Fibroblast of skin of left quadriceps (primary cell): ENCODE measurements at places on chromosomes 2 and 18.

DNA sequence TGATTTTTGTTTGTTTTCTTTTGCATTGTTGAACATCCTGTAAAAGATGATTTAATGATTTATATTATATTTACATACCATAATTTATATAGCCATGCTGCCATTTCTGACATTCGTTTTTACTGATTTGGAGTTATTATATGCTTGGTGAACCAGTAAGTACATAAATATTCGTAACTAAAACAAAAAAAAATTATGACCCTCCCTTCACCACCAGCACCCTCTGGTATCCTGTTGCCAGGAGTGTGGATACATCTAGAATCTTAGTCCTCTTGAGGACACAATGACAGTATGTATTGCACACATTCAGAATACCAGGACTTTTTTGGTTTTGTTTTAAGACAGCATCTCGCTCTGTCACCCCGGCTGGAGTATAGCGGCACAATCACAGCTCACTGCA, 43.9 kb upstream of the B3GNT7 start:
- DNase-seq, result no peak

GRCh38 chr2:73907840-73908452, 15.1 kb downstream of the ACTG2 start:
- DNase-seq, result peak; percentile 21

GRCh38 chr2:230870544-230871360, 6.0 kb downstream of the ITM2C start:
- DNase-seq, result no peak

GRCh38 chr2:26646986-26647672, 6.0 kb upstream of the CIB4 start:
- DNase-seq, result no peak

GRCh38 chr2:180246268-180246667, 239.2 kb upstream of the CWC22 start:
- no peak for DNase-seq

DNA sequence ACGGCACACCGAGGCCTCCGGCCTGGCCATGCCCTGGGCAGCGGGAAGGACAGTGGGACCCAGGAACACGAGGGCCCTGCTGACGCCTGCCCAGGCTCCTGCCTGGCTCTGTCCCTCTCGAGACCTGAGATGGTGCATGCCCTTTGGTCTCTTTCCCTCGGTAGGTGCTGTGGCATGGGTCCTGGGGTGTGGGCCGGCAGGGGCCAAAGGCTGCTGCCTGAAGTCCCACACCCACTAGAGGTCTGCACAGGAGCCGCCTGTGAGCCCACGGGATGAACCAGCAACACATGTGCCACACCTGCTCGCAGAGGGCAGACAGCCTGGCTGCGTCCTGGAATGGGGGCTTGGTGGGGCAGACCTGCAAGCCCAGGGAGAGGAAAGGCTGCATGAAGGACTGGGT, 73.3 kb downstream of the NDUFA10 start:
- DNase-seq, result no peak

GRCh38 chr2:191670076-191670475, 7.9 kb upstream of the NABP1 start:
- no peak for DNase-seq

GRCh38 chr2:217294818-217295217, 435.0 kb upstream of the TNP1 start:
- no peak for DNase-seq

GRCh38 chr18:10398571-10398970, 55.9 kb upstream of the APCDD1 start:
- DNase-seq, result no peak

GRCh38 chr2:27191070-27191829, 20.6 kb upstream of the ATRAID start:
- peak; percentile 43 for DNase-seq

- peak; percentile 51 for DNase-seq
These were observed 248.8 kb downstream of the RDH14 start for GRCh38 chr2:18311420-18312195.

GRCh38 chr2:185738679-185739472, at the start of gene FSIP2:
Gene FSIP2 (plus strand): TSS chr2:185738804. CDS start chr2:185738895, 91 bp downstream.
- DNase-seq, result peak; percentile 33

DNA sequence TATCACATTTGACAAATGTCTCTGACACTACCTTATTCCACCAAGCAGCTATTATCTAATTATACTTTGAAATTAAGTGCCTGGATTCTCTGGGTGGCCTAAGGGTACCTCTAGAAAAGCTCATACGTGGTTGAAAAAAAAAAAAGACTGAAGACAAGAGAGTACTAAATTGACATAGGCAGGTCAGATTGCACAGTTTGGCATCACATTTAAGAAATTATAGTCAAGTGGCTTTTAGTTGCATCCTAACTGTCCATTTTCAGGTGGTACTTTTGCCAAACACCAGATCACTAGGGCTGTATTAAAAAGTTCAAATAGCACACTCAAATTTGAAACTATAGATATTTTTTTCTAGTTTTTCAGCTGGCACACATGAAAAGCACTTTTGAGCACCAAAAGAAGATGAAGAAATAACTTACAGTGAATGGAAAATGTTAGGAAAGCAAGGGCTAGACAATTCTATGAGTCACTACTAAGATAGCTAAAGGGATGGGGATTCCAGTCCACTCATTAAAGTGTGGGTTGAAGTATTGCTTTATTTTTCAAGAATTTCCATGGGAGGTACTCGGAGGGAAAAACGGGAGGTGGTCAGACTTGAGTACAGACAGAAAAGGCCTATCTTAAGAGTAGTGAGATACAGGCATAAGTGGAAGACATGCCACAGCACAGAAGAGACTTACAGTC, 106.5 kb upstream of the COL5A2 start:
- peak; percentile 90 for DNase-seq

DNA sequence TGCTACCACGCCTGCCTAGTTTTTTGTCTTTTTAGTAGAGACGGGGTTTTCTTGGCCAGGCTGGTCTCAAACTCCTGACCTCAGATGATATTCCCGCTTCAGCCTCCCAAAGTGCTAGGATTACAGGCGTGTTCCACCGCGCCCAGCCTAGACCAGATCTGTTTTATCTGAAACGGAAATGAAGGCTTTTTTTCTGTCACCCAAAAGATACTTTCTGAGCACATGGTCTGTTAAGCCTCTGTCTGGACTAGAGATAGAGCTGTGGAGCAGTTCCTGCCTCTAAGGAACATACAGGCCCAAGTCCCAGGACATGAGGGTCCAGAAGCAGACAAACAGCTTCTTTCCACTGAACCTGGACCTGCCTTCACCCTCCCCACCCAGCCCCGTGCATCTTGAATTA, 43.6 kb upstream of the PTMA start:
- no peak for DNase-seq

GRCh38 chr18:64991102-64991501, 759.7 kb upstream of the CDH7 start:
- no peak for DNase-seq

GRCh38 chr2:46548103-46548486, 68.7 kb downstream of the TMEM247 start:
- DNase-seq, result no peak

DNA sequence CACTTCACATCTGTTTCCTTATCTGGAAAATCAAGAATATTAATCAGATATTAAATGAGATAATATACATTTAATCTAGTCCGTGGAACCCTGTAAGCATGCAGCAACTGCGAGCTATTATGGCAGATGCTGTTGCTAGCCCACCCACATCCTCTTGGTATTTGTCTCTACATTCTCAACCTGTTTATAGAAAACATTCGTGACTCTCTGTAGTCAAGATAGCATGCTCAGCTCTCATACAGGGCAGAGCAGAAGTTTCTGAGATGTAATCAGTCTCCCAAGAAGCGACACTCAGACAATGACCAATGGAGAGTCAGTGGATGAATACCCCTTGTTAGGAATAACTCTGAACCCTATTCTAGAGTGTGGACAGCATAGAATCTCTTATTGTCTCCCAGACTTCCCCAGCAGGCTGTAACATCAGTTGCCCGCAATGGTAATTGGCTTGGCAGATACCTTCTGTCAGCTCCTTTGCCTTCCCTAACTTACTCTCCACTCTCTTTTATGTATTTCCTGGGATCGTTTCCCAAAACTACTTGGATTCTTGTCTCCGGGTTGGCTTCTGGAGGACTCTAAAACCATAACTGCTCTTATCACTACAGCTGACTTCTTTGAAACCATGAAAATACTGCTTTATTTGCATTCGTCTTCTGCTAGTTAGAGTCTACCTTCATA, 400.7 kb upstream of the TNP1 start:
- no peak for DNase-seq

DNA sequence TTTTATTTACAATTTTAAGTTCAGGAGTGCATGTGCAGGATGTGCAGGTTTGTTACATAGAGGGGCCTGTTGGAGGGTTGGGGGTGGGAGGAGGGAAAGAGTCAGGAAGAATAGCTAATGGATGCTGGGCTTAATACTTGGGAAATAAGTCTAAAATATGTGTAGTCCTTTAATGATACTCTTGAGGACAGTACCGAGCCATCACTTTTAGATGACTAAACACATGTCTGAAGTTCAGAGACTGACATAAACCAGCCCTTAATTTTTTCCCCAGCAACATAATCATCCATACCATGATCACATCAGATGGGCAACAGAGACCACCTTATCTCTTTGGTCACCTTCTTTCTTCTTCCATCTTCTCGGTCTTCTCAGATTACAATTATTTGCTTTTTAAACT, 189.1 kb upstream of the COL3A1 start:
- no peak for DNase-seq

- no peak for DNase-seq
These were observed 130.4 kb upstream of the IL1R2 start for GRCh38 chr2:101861382-101861781.

DNA sequence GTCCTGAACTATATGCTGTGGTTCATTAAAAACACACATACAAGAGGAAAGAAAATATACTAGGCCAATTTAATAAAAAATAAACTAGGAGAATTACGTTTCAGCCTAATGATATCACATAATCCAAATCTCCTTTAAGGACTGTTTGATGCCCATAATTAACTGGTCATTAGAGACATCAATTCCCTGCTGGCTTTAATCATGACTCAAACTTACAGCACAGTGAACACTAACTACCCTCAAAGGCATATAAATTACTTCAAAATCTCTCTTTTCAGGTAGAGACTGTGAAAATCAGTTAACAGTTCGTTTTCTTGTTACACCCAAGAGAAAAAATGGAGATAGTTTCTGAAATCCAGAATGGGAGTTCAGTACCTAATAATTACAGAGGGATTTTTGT, 567.4 kb downstream of the CBLN2 start:
- DNase-seq, result no peak

DNA sequence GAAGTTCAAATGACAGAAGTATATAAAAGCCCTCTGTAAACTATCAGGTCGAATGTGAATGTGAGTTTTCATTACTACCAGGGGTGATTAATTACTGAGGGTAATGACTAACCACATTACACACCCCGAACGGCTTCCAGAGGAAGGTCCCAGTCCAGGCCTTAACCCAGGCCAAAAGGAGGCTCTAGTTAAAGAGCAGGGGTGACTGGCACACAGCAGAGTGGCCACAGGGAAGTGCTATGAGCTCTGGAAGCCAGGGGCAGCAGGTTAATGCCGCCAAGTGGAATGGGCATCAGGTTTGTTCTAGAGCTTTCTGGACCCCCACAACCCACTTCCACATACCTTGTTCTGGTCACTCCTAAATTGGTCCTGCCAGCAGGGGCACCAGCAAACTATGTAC, 87.7 kb downstream of the BCL11A start:
- DNase-seq, result no peak

GRCh38 chr2:80506563-80506962, 202.0 kb upstream of the LRRTM1 start:
- DNase-seq, result no peak

DNA sequence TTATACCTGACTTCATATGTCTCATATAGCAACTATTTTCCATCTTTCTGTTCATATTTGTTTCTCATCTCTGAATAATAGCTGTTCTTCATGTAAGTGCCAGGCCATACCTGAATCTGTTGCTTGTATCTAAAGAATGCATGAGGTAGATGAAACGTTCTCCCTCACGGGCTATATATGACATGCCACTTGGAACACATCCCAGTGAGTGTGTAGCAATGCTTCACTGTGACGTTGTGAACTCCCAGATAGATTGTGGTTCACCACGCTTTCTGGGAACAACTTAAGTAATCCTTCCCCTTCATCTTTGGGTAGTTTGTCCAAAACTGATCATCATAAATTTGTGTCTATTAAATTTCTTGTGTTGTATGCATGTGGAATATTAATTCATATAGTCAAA, 60.1 kb downstream of the RDH14 start:
- peak; percentile 76 for DNase-seq

GRCh38 chr2:100140582-100140981, 1.8 kb downstream of the AFF3 start:
- no peak for DNase-seq

DNA sequence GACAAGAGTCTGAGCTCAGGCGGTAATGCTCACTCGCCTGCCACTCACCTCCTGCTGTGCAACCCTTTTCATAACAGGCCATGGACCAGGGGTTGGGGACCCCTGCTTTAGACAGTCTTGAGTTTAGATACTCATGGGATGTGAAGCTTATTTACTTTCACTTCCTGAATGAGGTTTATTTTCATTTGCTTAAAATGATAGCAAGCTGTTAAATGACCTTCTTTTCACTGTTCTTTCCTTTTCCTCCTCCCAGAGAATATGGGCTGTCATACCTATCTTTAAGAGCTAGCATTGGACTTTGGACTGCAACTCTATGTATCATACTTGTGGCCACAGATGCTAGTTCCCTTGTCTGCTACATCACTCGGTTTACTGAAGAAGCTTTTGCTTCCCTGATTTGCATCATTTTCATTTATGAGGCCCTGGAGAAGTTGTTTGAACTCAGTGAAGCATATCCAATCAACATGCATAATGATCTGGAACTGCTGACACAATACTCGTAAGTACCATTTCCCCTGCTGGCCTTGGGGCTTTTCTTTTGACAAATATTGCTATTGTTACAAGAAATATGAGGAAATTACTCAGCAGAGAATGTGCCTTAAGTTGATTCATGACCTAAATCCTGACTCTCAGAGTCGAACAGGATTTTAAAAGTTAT, 168.5 kb downstream of the DPP4 start:
- DNase-seq, result no peak

DNA sequence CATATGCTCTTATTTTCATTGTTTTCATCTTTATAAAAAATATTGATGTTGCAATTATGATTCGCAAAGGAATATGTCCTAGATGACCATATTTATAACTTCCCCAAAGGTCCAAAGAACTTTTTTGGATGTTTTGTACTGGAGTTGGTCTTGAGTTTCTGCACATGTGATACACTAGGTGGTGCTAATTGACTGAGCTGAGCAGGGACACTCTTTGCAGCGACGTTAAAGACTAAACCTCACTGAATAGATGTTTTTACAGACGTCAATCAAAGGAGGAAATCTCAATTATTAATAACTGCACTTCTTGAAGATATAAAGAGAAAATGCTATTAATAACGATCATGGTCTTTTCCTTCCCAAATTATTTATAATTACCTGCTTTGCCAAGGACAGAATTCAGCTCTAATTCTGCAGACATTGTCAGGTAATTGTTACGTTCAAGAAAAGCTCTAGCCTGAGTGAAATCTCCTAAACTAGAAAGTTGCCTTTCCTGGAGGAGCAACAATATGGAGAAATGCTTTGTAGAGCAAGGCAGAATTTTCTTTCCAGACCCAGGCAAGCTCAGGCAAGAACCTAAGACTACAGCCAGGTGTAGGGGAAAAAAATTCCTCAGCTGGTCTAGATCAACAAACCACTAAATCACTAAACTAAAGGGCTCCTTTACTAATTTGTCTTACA, 119.3 kb upstream of the RBBP8 start:
- DNase-seq, result no peak

GRCh38 chr2:65937379-65938160, 497.4 kb upstream of the MEIS1 start:
- DNase-seq, result no peak

- no peak for DNase-seq
These were observed 266 bp downstream of the KDM3A start for GRCh38 chr2:86441392-86441881.

- DNase-seq, result no peak
These were observed 60.0 kb downstream of the TNS1 start for GRCh38 chr2:217942731-217943335.
